ENCODE measurements at places on chromosomes 11 and 22.
A peak's percentile ranks its signal among the peaks of the same experiment; 100 is the strongest.

GRCh38 chr11:76695133-76695532 lies 24.6 kb upstream of the LRRC32 start:
- DNase-seq = no peak

DNA sequence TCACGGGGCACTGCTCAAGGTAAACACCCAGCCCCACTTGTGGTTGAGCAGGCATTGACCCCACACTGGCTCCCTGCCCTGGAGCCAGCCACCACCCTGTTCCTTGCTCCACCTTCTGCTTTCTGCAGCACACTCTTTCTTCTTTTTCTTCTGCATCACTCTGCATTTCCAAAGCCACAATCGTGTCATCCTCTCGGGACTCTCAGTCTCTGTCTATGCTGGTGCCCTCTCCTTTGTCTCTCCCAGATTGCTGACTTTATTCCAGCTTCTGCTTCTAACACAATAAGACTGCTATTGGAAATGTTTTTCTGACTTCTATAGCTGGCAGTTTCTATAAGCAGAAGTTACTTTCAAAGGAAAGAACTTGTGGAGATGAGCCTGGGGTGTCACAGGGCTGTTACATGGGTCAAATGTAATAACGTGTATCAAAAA lies 14.4 kb downstream of the GRAP2 start:
- DNase-seq = no peak

DNA sequence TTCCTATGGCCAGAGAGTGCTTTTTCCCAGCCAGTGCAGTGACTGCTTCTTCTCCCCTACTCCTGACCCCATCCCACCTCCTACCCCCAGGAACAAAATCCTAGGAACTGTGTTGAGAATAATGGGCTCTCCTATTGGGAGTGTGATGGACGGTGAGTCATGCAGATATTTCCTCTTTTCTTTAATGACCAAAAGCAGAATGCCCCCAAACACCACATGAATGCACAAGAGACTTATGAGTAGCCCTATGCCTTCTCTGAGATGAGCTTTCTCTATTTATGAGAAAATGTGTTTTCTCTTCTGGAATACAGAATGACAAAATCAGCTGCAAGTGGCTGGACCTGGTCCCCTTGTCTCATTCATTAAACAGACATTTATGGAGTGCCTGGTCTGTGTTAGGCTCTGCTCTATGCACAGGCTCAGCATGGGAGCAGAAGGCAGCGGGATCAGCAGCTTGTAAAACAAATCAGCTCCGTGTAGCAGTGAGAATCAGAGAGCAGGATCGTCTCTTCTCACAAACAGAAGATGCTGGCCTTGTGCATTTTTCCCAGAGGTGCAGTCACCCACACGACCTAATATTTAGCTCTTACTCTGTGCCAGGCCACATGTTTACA lies 47.5 kb upstream of the GALNT18 start:
- DNase-seq = no peak

- no peak for DNase-seq
These were observed 160.2 kb downstream of the IGLL1 start for GRCh38 chr22:23419931-23420330.

GRCh38 chr22:38631724-38632123 lies 24.5 kb downstream of the FAM227A start:
- no peak for DNase-seq

- DNase-seq = no peak
These were observed 978 bp downstream of the C11orf87 start for GRCh38 chr11:109422870-109423465.

DNA sequence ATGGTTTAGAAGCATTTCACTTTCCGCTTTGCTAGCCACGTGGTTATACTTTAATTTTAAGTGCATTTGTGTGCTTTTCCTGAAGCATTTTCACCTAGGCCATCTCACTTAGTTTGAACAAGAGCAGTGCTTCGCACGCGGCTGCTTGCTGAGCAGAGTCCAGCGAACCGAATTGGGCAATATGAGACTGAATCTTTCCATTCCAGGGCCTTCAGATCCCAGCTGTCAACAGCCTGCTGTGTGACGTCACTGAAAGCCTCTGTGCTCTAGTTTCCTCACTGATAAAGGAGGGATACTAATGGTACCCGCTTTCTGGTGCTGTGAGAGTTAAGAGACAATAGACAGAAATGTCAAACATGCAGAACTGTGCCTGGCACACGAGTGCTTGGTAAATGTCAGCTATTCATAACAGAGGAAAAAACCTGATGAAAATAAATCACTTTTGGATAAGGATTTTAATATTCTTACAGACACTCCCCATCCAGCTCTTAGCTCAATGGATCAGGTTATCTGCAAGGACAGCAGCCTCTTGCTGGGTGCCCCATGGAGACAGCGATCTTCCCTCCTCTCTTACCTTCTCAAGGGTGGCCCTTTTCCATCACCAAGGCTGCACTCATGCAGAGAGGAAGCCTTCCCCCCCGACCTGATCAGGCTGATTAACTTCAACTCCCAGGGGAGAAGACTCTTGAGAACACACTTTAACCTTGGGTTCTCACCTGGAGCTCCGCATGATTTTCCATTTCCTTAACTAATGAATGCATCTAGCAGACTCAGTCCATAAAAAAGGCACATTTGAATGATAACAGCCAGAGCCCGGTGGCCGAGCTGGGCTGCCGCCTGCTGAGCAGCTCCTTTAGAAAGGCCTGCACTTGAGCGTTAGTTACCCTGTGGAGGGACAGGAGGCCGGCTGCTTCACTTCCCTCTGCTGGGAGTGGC lies 3.5 kb upstream of the GLB1L3 start:
- peak; percentile 55 for DNase-seq

DNA sequence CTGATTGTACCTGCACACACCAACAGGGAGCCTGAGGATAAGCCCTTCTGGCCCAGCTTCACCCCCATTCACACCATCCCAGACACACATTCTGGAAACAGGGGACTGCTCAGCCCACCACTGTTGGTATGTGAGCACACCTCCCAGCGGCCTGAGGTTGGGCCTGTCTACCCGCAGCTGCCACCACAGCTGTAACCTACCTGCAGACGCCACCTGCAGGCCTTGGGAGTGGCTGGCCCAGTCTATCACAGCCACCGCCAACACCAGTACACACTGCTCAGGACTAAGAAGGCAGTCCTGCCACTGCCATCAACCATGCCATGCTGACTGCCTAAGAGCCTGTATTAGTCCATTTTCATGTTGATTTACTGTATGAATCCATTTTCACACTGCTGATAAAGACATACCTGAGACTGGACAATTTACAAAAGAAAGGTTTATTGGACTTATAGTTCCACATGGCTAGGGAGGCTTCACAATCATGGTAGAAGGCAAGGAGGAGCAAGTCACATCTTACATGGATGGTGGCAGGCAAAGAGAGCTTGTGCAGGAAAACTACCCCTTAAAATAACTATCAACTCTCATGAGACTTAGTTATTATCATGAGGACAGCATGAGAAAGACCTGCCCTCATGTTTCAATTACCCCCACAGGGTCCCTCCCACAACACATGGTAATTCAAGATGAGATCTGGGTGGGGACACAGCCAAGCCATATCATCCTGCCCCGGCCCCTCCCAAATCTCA lies 30.6 kb downstream of the RSF1 start:
- DNase-seq = no peak

DNA sequence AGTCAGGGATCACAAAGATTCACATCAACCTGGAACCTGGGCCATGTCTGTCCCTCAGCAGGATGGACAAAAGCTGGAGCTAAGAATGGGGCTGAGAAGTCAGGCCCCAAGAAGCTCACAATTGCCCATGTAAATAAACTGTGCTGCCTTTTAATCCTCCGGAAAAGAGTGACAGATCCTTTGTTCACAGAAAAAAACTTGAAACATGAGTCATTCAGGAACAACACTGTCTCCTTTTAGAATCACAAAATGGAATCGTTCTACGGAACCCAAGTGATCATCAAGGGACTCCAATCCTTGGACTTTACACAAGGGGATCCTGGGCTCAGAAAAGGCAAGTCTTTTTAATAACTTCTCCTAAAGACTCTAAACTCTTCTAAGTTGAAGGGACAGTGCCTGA lies 36.1 kb downstream of the RELT start:
- no peak for DNase-seq

GRCh38 chr22:49141761-49142160 lies 685.9 kb downstream of the BRD1 start:
- no peak for DNase-seq

GRCh38 chr11:623999-624704 lies 603 bp downstream of the CDHR5 start:
- no peak for DNase-seq

GRCh38 chr11:68688881-68689280 lies 4.5 kb downstream of the GAL start:
- DNase-seq = no peak

Measured in DMS153 (cell line).